ENCODE measurements at places on chromosomes 7 and 10.

DNA sequence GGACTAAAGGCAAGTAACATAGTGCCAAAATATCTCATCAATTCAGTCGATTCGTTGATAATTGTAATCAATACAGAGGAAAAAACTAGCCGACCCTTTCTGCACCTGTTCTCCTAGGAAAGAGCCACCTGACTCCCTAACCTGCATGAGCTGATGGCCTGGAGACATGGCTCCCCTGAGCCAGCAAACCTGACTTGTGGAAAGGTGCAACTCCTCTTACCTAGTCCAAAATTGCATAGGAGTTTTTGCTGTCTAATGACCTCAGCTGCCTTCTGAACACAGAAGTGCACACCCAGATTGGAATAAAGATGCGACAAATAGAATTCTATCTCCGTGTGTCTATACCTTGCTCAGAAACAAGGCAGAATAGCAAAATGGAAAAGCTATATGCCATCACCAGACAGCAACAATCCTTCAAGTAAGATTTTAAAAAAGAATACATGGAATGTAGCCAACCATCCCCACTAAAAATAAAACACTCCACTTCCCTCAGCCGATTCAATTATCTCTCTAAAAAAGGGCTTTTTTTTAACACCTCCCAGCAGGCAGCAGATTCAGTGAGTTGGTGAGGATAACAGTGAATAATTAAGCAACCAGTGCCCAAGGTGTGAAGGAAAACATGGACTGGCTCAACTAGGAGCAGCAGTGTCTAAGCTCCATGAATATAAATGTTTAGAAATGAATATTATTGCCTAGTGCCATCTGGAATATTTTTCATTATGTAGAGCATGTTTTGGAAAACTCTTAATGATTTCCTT is 26.6 kb upstream of the LMTK2 start:
- DNase-seq, result no peak

GRCh38 chr10:21523557-21524008 is 1.9 kb downstream of the SKIDA1 start:
- DNase-seq, result no peak

GRCh38 chr7:144048648-144049047 is at the start of gene OR2A5:
OR2A5 (plus strand) TSS chr7:144048948; CDS start chr7:144050402, 1,454 bp downstream.
- DNase-seq, result no peak

- no peak for DNase-seq
These were observed at the start of gene GIMAP2 for GRCh38 chr7:150685219-150686029. GIMAP2 (plus strand) TSS chr7:150685706; CDS start chr7:150687060, 1,354 bp downstream.

GRCh38 chr7:109009636-109010035 is 440.0 kb downstream of the DNAJB9 start:
- DNase-seq, result no peak

DNA sequence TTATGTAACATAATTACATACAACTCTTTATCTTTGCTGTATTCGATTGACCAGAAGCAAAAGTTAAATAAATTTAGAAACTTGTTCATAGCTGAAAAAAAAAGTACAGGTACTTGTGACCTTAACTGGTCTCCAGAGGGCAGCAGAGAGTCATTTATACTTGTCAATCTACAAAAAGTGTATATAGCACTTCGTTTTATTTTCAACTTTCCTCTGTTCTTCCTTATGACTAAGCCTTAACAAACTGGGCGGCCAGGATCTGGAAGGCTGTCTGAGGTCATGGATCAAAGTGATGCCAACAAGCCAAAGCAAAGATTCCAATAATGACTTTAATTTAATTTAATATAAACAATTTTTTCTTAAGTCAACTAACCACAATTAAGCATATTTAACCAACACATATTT is 29.8 kb downstream of the C10orf67 start:
- no peak for DNase-seq

DNA sequence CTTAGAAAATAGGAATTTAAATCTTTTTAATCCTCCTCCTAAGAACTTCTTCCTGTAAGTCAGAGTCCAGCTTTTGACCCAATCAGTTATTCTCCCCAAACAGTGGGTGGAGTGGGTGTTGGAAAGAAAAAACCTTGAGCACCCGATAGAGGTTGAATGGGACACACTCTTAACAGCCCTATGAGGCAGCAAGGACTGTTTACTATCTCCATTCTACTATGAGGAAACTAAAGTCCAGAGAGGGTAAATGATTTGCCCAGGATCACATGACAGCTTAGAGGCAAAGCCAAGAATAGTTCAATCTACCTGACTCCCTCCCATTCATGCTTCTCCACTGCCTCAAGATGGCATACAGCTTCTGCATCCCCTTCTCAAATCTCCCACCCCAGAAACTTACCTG is 57.6 kb upstream of the SLC35B4 start:
- no peak for DNase-seq

- DNase-seq, result no peak
These were observed 31.2 kb upstream of the BMPER start for GRCh38 chr7:33873981-33874750.

DNA sequence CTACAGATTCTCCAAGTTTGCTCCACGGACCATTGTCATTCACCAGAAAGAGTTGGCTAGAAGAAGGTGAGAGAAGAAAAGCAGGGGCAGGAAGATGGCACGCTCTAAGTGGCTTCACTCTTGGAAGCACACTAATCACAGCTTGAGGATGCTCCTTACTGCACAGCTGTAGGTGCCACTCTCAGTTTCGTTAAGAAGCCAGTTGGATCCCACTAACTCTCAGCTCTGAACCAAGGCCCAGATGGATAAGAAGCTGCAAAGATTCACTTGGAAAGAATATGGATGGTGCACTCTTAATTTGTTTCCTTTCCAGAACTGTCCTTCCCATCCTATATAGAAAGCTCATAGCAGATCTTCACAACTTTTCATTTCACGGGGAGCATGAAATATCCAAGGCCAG is 94.5 kb upstream of the AGK start:
- no peak for DNase-seq

DNA sequence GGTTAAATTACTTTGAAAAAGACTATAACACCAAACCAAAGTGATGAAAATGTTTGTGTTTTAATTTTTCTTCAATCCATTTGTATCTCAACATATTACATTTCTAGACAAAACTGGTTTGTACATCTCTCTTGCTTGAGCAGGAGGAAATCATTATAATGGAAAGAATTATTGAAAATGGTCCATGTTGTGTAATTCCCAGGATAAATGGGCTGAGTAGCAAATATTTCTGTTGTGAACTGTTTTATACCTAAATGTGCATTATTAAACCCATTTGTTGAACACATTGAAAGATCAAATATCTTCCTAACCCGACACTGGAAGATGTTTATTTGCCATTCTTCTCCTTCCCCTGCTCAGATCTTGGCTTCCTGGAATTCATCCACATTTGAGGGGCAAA is 14.1 kb upstream of the CDK6 start:
- DNase-seq, result no peak

- DNase-seq, result no peak
These were observed 27.5 kb downstream of the ADRB1 start for GRCh38 chr10:114071178-114071577.

- DNase-seq, result no peak
These were observed 198.1 kb downstream of the REEP3 start for GRCh38 chr10:63719226-63719856.

DNA sequence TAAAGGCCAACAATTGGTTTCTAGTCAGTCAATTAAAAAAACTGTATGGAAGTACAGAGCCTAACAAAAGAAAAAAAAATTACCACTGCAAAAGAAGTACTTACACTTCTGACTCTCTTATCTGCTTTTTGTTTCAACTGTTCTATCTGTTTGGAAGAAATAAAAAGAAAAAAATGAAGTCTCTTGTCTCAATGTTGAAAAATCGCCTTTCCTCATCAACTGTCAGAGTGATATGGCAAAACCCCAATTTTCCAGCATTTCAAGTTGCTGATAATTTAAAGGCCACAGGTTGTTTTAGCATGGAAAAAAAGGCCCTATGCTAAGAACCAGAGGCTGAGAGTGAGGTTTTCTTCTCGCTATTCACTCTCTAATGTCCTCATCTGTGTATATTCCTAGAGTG is 13.6 kb downstream of the ZDHHC6 start:
- DNase-seq, result no peak

DNA sequence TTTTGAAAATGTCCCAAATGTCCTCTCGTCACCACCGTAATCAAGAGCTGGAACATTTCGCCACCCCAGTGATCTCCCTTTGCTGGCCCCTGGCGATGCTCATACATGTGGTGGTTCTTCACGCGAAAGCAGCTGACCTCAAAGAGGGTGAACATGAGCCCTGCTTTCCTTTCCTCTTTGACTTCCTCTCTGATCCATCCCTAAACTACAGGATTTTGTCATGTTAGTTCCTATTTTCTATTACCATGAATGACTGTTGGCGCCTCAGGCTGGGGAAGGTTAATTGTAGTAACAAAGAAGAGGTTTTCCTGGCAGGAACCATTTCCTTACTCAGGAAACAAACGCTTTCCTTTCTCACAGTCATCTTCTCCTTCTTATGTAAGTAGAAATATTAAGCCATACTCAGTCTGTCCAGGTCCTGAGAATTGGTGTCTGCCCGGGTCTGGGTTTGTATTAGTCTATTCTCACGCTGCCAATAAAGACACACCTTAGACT is 114.5 kb downstream of the INSYN2A start:
- no peak for DNase-seq

DNA sequence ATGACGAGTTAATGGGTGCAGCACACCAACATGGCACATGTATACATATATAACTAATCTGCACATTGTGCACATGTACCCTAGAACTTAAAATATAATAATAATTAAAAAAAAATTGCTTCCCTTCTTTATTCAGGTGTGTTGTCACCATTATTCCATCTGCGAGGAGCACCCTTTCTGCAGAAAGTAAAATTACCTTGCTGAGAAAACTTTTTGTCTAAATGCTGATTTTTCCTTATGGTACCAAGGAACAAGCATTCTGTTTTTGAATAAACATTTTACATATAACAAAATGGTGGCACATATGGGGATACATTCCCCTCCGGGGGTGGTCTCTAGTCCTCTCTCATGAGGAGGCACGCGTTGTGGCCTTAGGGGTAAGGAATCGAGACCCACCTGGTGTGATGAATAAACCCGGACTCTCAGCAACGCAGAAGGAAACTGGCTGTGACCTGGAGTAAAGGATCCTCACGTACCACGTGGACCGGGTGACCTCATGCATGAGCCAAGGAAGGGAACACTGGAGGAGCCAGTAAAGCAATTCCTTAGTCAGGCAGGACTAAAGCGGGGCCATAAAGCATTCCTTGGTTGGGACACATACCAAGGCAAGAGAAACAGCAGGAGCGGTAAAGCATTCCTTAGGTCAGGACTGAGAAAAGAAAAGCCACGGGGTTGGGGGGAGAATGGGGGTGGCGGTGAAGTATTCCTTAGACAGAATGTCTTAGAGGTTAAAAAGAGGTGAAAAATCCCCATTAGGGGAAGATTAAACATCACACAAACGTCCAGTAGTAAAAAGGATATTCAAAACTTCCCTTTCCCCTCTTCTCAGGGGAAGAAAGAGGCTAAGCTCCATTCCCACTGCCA is 20.8 kb upstream of the OPTN start:
- DNase-seq, result no peak

- no peak for DNase-seq
These were observed 570.8 kb upstream of the MGMT start for GRCh38 chr10:128896116-128896795.

- DNase-seq, result no peak
These were observed 335.3 kb downstream of the FGFR2 start for GRCh38 chr10:121262774-121263430.

DNA sequence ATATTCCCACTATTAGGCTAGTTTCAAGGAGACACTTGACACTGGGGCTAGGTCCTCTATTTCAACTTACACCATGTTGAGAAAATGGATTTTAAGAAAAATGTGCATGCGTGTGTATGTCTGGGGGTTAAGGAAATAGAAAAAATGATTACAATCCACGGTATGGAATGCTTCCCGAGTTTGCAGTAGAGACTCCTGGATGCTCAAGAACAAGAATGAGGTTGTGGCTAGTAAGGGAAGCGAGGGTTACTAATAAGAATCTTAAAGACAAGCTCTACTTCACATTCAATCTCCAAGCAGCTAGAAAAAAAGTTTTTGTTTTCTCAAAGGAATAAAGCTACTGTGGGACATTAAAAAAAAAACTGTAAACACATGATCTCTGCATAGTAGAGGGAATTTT is 54.7 kb downstream of the ANK3 start:
- no peak for DNase-seq

DNA sequence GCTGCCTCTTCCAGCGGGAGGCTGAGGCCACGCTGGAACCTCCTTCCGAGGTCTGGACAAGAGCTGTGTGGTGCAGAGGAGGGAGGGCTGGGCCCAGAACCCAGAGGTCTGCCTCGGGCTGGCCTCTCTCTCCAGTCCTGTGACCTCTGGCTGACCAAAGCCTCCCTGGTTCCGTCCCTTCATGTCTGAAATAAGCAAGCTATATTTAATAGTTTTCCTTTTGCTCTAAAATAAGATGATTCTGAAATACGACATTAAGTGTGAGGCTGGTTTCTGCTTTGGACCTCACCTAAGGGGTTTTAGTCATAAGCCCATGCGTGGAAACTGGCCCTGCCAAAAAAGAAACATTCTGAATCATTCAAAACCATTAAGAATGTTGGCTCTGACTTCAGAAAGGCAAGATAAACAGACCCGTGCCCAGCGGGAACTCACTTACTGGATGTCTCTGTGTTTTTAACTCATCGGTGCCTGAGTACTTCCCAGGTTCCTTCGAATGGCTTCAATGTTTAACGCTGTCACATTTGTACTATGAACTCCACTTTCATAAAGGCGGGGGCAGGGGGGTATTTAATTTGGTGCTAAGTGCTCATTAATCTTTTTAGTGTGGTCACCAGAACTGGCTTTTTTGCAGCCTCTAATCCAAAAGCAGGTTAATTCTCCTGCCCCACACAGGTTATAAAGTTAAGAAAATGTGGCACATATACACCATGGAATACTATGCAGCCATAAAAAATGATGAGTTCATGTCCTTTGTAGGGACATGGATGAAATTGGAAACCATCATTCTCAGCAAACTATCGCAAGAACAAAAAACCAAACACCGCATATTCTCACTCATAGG is 157.5 kb upstream of the KLF14 start:
- DNase-seq, result no peak
